Sigmoid colon (tissue), 7 donors: ENCODE measurements at places on chromosomes 2 and 18. TPM values are rescaled to one million over a fixed set of nuclear protein-coding genes. Genes with fewer than 3 reads are reported as not detected.

PFN4 gene
- total RNA-seq = not detected

GRCh38 chr2:6212491-6212890, 520.3 kb downstream of the SOX11 start:
- DNase-seq = no peak

DNA sequence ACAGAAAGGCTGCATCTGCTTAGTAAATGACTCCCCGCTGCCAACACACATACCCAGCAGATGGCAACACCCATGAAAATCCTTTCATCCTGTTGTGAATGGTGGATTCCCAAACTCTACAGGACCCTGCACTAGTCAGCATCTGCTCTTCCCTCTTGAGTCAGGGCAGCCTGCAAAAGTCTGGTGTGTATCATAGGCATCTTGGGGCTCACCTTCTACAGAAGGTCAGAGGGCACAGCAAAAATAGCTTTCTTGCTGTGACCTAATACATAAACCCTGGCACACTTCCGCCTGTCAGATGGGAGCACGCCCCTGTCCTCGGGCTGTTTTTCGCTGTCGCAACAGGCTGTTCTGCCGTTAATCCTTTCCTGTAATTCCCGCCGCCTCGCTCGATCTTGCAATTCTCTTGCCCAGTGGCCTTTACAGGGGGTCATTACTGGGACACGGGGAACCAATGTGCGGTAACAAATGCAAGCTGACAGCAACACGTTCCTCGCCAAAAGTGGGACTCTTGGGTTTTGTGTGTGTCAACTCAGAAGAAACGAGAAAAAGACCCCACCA, 19.9 kb upstream of the SCYGR1 start:
- peak; percentile 81 for DNase-seq

ANO7 gene
- total RNA-seq = 1.7 TPM

DNA sequence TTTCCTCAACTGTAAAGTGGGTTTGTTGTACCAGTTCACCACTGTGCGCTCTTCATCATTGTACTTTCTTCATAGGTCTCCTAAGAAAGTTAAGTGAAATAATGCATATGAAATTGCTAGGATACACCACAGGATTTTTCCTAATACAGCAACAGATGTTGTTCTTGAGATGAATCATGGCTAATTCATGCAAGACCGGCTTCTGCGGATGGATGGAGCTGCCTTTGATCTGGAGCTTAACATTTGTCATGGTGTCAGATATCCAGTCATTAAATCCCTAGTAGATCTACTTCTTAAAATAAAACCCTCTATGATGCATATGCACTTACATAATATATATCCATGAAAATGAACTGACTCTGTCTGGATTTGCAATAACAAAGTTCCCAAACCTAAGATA, 114.1 kb downstream of the COL6A3 start:
- DNase-seq = no peak

GRCh38 chr2:220442012-220442411, 814.6 kb downstream of the SLC4A3 start:
- DNase-seq = no peak

- DNase-seq = no peak
Measured at GRCh38 chr2:241796209-241796608, 12.8 kb upstream of the NEU4 start.

- DNase-seq = no peak
Measured at GRCh38 chr2:101972621-101973434, 18.9 kb upstream of the IL1R2 start.

DNA sequence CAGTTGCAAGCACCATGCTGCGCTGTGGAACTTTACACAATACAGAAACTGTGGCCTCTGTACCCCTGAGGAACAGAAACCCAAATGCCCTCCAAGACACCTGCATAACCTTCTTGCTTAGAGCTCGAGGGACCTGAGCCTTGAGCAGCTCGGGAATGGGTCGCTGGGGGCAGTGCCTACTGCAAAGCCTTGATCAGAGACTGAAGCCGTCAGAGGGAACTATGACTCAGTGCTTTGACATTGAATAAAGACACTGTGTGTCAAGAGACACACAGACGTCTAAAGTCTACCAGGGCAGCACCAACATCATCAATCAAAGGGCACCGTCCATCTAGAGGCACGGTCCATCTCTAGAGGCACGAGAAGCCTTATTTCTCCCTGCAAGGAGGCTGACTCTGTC, 30.6 kb downstream of the GPR45 start:
- DNase-seq = no peak

- no peak for DNase-seq
Measured at GRCh38 chr2:145729993-145730770, 1210.3 kb upstream of the ZEB2 start.

GRCh38 chr2:217055624-217056023, 195.8 kb upstream of the TNP1 start:
- no peak for DNase-seq

- DNase-seq = no peak
Measured at GRCh38 chr2:25743132-25743830, 69.9 kb upstream of the DTNB start.

GRCh38 chr2:80687524-80687923, 383.0 kb upstream of the LRRTM1 start:
- DNase-seq = no peak

DNA sequence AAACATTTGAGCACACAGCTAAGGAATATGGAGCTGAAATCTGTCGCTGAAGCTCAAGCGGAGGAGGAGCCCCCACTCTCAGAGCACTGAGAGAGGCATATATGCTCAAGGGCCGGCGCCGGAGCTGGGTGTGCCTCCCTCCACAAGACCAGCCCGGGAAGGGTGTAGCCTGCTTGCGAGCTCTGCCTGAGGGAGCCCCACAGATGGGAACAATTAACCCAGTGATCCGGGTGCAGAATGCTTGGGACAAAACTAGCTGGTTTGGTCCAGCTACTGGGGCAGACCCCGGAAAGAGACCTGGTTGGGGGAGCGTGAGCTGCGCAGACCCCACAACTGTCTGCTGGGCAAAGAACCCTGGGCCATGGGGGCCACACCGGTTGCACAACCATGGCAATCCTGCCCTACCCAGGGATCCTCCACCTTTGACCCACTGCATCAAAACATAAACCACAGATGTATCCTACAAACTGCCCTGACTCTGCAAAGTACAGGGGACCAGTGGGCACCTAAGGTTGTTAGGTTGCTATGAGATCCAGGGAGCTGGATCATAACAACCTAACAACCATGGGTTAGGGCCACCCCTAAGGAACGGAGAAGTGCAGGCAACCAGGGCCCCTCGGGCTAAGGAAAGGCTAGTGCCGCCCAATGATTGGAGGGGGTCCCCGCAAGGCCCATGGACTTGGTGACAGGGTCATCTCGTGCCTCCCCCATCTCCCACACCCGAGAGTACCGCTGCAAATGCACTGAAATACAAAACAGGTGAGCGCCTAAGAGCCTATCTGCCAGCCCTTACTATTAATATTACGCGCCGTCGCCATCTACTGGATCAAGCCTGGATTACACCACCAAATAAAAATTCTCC, 53.4 kb upstream of the SCN1A start:
- DNase-seq = no peak

GRCh38 chr2:135815269-135815668, 21.7 kb downstream of the LCT start:
- no peak for DNase-seq

DNA sequence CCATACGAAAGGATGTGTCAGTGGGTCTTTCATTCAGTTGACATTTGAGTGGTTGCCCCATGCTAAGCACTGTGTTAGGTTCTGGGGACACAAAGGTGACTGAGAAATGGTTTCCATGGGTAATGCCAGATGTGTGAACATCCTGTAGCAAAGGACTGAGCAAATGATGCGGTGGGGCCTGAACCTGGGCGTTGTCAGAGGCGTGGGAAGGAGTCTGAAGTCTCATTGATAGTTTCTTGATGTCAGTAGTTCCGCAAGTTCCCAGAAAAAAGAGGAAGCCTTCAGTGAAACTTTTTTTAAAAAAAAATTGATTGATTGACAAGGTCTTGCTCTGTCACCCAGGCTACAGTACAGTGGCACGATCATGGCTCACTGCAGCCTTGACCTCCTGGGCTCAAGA, 56.9 kb downstream of the LIMS1 start:
- no peak for DNase-seq

DNA sequence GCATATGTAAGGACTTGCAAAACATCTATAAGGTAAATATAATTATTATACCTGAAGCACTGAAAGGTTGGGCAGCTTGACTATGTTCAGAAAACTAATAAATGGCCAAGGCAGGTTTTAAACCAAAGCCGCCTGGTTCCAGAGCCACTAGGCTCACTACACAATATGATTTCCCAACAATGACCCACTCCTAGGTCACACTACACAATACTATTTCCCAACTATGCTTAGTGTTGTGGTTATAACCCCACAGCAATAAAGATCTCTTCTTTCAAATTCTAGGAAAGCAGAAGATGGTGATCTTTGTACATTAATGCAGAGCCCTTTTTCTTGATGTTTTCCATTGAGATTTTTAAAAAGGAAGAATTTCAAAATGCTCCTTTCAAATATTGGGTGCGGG, 180.4 kb downstream of the CYRIA start:
- no peak for DNase-seq

DNA sequence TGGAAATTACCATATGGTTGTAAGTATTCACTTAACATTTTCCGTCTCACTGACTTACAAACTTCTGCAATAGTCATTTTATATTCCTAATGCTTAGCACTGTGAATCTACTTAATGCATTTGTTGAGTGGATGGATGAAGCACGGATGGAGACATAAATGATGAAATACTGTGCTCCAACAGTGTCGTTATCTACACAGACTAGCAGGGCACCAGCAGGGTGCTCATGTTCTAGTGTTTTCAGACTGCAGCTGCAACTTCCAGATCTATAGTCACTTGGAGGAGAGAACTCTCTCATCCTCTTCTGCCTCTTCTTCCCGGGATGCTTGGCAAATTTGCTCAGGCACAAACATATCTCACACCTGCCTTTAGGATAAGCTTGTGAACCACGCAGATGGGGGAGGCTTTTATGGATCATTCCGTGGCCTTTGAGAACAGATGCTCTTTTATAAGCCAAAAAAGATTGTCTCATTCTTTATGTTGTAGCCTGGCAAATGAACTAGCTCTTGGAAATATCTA, 797.7 kb downstream of the MBD2 start:
- no peak for DNase-seq

MARCHF4 gene
- not detected for total RNA-seq

FAM228A gene
- 1.8 TPM for total RNA-seq

DNA sequence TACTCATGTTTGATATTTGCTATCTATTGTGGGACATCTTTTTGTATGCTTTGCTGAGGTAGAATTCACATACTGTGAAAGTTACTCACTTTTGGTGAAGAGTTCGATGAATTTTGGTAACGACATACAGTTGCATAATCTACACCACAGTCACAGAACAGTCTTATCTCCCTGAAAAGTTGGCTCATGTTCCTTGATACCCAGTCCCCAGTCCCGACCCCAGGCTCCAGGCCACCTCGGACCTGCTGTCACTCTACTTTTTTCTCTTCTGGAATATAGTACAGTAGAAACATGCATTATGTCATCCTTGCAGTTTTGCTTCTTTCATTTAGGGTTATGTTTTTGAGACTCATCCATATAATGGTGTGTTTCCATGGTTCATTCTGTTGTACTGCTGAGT, 191.7 kb downstream of the FAM210A start:
- DNase-seq = no peak

- no peak for DNase-seq
Measured at GRCh38 chr18:48997681-48997984, 46.9 kb upstream of the SMAD7 start.

DNA sequence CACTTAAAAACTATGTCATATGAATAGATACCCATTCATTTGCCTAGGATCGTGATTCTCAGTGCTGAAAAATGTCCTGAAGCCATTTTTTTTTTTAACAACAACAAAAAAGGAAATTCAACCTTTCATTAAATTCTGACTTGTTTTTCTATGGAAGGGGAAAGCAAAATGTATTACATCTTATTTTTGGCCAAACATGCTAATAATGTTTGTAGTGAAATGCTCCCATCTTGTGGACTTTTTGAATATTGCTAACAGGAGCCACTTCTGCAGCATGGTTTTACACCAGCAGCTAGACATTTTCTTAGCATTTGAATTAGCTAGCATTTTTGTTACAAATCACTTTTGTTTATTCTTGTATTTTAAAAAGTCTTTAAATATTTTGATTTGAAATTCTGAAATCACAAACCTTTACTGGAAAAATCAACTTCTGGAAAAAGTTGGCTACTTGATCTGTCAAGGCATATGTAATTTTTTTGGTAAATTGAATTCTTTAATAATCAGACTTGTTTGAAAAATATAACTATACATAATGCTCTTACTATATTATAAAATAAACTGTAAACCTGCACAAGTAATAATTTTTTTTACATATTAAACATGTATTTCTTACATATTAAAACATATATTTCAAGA, 75.8 kb downstream of the KIDINS220 start:
- DNase-seq = no peak

- no peak for DNase-seq
Measured at GRCh38 chr2:118477111-118477862, 370.2 kb downstream of the EN1 start.

DNA sequence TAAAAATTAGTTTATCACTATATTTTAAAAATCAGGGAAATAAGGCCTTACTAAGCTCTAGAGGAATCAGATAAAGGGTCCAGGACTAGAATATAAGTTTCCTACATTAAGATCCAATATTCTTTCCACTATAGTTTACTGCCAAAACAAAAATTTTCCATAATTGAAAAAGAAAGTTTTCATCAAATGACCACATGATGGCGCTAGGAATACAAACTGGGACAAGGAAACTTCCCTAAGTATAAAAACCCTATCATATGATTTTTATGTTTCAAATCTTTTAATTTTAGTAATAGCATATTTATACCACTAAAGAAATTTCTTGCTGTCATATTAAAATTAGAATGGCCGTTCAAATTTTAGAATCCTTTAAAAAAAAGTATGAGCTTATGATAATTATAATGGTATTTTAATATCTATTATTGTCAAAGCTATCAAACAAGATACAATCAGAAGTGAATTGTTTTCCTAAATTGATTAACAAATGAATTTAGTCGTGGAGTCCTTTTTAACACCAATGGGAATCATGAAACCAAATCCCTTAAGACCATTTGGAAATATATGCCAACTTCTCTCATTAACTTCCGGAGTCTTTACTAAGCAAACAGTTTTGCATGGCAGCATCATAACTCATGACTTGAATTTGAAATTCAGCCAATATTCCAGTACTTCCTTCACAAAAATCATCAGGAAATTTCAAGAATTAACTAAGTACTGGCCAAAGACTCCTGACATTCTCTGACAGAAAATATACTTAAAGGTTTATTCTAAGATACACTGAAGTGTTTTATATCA, 70.3 kb downstream of the SCN1A start:
- no peak for DNase-seq

- DNase-seq = no peak
Measured at GRCh38 chr2:12006850-12007249, 260.4 kb downstream of the LPIN1 start.

GRCh38 chr2:218465987-218466633, 47.2 kb downstream of the VIL1 start:
- no peak for DNase-seq

GRCh38 chr2:1799174-1799573, 54.9 kb upstream of the PXDN start:
- DNase-seq = peak; percentile 40

RFTN2 gene
- total RNA-seq = 8.6 TPM

- no peak for DNase-seq
Measured at GRCh38 chr18:2822213-2822921, 24.4 kb upstream of the EMILIN2 start.

IHH gene
- not detected for total RNA-seq

CEP192 gene
- 30.4 TPM for total RNA-seq

DYNAP gene
- not detected for total RNA-seq

SFTPB gene
- not detected for total RNA-seq

- DNase-seq = no peak
Measured at GRCh38 chr2:84443477-84443876, 15.6 kb downstream of the SUCLG1 start.
